Activated T-cell treated with anti-CD3 and anti-CD28 coated beads for 4 hours (primary cell): ENCODE measurements at places on chromosomes 16 and 17.
A peak's percentile ranks its signal among the peaks of the same experiment; 100 is the strongest.

DNA sequence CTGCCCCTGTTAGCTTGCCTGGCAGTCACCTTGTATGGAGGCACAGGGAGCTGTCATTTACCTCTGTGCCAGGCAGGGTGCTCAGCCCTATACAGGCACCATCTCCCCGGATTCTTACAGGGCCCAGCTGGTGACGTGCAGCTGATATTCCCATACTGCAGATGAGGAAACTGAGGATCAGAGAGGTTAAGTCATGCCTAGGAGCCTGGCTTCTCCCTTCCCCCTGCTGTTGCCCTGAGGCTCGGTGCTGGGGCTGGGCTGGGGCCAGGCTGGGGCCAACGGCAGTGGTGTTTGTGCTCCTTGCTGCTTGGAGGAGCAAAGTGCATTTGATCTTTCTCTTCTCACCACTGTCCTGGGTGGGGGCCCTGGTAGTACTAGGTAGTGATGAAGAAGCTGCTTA, 54.7 kb upstream of the IL34 start:
- no peak for DNase-seq

DNA sequence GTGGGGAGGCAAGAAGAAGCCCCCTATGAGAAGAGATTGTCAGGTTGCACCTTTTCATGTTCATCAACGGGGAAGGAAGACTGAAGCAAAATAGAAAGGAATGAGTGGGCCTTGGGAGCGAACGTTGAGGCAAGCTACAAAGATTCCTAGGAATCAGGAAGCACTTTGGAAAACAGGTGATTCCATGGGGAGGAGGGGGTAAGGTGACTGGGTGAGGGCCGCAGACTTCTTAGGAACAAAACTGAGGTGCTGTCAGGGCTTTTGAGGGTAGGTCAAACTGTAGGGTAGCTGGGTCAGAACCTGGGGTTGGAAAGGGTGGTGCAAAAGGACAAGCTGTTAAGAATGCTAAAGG, 528 bp downstream of the ITFG1 start:
- no peak for DNase-seq

GRCh38 chr16:14042706-14043105, 28.4 kb upstream of the MRTFB start:
- DNase-seq: no peak

DNA sequence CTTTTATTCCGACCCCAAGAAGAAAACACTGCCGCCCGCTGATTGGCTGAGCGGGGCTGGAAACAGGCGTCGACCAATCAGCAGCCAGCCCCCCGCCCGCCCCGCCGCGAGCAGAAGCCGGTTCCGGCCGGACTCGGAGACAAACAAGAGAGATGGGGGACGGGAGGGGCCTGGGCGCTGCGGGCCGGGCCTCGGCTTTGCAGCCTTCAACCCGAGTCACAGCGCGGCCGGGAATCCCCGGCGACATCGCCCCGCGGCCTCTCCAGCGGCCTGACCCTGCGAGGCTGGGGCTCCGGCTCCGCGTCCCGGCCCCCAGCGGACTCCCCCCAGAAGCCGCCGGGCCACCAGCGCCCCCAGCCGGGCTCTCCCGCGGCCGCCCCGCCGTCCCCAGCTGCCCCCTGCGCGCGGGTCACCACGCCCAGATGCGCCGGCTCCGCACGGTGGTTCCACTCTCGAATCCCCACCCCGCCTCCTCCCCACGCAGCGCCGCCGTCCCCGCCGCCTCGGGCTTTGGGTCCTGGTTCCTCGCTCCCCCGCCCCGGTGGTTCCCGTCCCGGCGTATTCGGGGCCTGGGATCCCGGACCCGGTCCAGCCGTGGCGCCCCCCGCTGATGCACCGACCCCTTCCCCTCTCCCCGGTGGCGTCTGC, 346 bp upstream of the SLC43A2 start:
- peak; percentile 79 for DNase-seq

- no peak for DNase-seq
These were observed 472 bp downstream of the GALNS start for GRCh38 chr16:88856122-88856827.

DNA sequence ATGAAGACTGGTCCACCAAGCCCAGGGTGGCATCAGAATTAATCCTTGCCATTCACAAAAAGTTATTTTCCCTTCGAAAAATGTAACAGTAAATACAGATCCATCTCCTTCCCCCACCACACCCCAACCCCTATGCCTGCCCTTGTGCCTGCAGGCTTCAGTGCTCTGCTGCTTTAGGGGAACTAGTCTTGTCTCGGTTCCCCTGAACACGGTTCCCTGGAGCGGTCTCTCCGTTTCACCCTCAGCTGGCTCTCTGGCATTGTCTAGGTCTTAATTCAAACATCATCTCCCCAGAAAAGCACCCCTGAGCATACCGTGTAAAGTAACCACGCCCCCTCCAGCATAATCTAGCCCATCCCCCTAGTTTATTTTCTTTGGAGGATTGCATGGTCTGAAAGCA, 25.8 kb downstream of the EMP2 start:
- no peak for DNase-seq

GRCh38 chr16:80347900-80348299, 192.9 kb upstream of the DYNLRB2 start:
- DNase-seq: no peak

DNA sequence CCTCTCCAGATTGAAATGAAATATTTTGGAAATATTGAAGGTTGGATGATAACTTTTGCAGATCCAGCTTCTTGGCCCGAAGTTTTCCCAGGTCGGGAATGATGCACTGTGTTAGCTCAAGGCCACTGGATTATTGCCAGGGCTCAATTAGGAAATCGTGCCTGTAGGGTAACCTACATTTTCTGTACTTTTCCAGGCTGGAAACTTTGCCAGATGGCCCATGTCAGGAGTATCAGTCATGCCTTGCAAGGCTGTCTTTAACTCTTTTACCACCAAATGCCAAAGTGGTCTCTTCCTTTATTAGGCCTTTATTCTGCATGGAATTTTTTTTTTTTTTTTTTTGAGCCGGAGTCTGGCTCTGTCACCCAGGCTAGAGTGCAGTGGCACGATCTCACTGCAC, 8.9 kb upstream of the SEC14L1 start:
- DNase-seq: no peak

DNA sequence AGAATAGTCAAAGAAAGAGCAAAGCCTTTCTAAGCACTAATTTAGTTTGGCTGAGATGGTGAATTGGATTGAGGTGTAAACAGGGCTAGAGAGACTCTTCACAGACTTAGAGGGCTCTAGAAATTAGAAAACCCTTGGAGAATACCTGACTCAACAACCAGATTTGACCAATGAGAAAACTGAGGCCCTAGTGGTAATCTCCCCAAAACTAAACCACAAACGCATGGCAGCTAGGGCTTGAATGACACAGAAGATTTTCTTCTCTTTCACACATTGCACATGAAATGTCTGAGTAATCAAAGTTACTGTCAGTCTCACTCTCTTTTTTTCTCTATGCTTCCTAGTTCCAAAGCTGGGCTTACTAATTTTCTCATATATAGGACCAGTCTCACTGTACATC, 314.5 kb upstream of the KCNJ16 start:
- no peak for DNase-seq

- no peak for DNase-seq
These were observed 15.5 kb downstream of the LLGL2 start for GRCh38 chr17:75540923-75541503.

- DNase-seq: peak; percentile 5
These were observed 133.4 kb downstream of the OR1D5 start for GRCh38 chr17:2929881-2930533.

DNA sequence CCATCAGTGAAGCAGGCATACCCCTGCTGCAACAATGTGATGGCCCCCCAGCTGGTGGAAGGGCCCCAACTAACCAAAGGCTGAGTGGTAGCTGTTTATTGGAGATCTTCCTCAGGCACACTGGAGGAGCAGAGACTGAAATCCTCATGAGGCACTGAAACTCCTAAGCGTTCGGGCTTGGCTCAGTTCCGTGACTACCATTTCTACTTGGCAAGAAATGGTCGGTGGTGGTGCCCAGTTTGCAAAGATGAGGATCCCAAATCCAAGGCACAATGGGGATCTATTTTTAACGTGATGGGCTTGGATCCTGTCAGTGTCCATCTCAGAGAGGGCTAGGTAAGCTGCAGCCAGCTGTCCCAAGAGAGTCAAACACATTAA, 82.8 kb downstream of the TNFRSF13B start:
- DNase-seq: no peak

DNA sequence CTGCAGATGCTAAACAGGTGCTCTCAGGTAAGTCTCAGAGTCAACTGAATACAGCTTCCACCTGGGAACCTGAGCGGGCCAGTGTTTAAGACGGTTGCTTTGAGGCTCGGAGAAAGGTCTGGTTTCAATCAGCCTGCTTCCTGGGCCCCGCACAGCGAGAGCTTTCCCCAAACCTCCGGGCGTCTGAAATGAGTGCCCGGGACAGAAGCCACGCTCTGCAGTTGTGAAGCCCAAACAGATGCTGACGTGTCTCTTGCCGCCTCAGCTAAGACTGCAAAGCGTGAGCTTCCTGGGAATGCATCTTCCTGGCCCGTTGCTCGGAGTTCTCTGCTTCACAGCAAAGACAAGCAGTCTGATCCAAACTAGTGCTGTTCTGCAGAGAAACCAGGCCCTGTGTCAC, 36.7 kb downstream of the PLXDC1 start:
- no peak for DNase-seq

DNA sequence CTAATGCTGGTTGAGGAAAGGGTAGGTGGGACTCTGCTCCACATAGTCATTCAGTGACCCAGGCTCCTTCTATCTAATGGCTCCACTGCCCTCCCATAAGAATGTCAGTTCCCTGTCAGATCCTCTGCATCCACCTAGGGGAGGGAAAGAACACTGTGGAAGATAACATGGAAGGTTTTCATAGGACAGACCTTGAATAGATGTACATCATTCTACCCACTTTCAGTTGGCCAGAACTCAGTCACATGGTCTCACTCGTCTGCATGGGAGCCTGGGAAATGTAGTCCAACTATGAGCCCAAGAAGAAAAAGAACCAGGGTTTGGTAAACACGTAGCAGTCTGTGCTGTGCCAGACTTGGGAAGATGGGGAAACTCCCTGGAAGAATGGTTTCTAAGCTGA, 27.1 kb upstream of the SCNN1B start:
- DNase-seq: no peak

DNA sequence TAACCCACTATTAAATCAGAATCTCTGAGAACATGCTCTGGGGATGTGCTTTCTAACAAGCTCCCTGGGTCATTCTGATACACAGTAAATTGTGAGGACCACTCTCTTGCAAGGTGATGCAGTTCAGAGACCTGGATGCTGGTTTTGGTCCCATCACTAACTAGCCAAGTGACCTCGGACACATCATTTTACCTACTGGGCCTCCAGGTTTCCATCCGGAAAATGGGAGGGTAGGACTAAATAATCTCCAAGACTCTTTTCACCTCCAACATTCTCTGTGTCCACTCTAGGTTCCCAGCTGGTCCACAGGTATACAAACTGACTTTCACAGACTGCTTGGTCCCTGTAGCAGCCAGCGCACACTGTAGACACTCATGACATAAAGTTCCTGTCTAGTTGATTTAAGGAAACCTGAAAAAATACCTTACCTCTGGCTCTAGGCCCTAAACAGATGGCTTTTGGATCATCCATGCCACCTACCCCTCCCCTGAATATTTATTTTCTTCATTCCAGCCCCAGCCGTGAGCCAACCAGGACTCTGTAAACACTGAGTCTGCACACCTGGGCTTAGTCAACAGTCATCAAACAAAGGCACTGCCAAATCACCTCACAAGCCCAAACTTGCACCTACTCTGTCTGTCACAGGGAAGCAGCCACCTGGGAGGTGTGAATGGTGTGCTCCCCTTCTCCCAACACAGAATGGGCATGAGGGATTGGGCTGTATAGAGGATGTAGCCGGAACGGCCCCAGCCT, 51.3 kb upstream of the MRPS23 start:
- DNase-seq: no peak

GRCh38 chr17:802481-802880, 20.3 kb downstream of the MRM3 start:
- no peak for DNase-seq

GRCh38 chr16:58815181-58815888, 81.2 kb upstream of the GOT2 start:
- no peak for DNase-seq

DNA sequence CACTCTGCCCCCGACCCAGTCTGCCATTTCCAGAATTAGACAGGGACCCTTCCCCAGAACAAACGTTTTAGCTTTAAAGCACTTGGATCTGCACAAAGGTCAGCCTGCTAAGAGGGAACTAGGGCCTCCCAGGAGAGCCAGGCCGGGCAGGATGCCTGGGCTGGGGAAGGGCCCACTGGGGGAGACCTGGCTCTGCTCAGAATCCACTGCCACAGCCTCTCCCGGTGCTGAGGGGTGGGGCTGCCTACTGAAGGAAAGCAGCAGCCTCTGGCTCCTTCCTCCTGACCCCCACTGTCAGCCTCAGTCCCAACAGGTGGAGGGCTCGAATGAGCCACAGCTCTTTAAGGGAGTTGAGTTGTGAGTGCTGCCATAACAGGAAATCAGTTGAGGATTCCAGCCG, 1.7 kb downstream of the YBX2 start:
- no peak for DNase-seq

- no peak for DNase-seq
These were observed 7.5 kb downstream of the HID1 start for GRCh38 chr17:74964988-74965622.

DNA sequence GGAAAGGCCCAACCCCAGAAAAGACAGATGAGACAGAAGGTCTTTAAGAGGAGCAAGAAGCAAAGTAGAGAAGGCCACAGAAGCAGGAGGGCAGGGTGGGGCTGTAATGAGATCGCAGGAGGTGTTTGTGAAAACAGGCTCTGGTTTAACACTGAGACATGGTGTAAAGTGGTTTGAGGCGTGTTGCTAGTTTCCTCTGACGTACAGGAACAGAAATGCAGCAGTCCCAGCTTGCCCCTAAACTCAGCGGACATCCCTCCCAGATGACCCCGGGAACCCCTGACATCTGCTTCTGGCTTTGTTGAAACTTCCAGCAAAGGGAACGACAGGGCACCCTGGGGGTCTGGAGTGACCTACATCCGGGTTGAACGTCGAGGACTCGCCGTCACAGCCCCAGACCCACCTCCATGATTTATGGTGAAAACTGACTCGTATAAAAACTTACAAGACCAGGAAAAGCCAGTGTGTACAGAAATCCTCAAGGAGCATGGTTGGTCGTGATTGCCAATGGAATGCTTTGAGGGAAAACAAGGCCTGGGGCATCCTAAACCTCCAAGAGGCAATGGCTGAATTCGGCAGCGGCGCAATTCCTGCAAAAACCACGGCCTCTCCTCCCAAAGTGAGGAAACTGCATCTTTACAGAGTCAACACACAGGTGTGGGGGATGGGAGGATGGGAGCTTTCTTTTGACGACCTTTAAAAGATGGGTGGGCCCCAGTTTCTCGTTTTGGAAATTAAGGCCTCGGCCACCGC, 25.8 kb downstream of the LITAF start:
- peak; percentile 41 for DNase-seq

DNA sequence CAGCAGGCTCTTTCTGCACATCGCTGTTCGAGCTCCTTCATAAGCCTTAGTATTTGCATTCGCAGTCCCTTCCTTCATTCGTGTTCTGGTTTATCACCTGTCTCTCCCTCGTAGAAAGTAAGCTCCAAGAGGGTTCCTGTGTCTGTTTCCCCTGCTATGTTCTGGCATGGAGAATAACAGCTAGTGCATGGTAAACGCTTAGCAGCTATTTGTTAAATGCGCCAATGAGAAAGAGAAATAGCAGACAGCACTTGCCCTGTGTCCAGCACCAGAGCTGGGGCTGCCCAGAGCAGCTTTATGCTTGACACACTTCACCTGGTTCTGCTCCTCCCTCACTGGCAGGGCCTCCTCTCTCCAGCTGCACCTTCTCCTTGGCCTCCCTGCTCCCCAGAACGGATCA, 5.5 kb downstream of the ZNF688 start:
- DNase-seq: no peak

- DNase-seq: peak; percentile 48
These were observed 78.1 kb upstream of the TOB1 start for GRCh38 chr17:50944054-50944901.

GRCh38 chr17:31787857-31788570, 71.0 kb downstream of the COPRS start:
- DNase-seq: no peak
